NCI-H2029 treated with DMSO at 0.1 percent for 48 hours (cell line): ENCODE measurements at places on chromosomes 6 and 20.
A peak's percentile ranks its signal among the peaks of the same experiment; 100 is the strongest.

DNA sequence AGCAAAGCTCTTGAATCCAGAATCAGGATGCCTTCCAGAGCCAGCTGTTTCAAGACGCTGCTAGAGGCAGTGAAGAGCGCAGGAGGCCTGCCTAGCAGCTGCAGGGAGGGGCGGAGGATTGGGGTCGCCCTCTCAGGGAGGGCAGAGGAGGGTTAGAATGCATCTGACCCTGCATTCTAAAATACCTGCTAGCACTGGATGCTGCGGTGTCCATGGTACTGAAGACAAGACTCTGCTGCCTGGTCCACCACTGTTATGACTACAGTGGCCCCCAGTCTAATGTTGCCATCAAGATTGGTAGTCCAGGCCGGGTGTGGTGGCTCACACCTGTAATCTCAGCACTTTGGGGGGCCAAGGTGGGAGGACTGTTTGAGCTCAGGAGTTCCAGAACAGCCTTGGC is 193.7 kb upstream of the PROKR2 start:
- DNase-seq, result no peak

DNA sequence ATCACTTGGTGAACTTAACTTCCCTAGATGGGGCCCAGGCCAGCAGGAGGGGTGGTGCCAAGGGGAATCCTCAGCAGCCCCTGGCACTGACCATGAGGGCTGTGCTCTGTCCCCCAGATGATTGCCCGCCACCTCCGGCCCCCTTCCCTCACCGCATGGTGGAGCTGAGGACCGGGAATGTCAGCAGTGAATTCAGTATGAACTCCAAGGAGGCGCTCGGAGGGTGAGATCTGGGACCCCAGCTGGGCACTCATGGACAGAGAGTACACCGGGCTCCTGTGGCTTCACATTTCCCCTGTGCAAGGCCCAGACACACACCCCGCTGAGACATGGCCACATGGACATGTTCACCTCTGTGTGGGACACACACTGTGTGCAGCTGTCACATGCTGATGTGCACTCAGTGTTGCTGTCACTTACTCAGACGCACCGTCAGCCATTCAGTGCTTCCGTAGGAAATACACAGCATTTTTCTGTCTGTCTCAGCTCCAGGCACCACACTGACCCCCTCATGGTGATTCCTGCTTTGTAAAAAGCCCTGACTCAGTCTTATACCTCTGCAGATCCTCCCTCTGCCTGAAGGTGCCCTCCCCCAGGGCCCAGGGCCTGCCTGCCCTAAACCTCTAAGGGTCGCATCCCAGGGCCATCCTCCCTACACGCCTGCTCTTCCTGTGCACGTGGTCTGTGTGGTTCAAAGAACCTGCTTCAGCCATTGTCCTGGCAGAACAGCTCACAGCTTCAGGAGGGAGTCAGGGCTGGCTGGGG is 4.4 kb downstream of the MYLK2 start:
- no peak for DNase-seq

- no peak for DNase-seq
Measured at GRCh38 chr6:72646604-72647485, 25.0 kb downstream of the KCNQ5 start.

DNA sequence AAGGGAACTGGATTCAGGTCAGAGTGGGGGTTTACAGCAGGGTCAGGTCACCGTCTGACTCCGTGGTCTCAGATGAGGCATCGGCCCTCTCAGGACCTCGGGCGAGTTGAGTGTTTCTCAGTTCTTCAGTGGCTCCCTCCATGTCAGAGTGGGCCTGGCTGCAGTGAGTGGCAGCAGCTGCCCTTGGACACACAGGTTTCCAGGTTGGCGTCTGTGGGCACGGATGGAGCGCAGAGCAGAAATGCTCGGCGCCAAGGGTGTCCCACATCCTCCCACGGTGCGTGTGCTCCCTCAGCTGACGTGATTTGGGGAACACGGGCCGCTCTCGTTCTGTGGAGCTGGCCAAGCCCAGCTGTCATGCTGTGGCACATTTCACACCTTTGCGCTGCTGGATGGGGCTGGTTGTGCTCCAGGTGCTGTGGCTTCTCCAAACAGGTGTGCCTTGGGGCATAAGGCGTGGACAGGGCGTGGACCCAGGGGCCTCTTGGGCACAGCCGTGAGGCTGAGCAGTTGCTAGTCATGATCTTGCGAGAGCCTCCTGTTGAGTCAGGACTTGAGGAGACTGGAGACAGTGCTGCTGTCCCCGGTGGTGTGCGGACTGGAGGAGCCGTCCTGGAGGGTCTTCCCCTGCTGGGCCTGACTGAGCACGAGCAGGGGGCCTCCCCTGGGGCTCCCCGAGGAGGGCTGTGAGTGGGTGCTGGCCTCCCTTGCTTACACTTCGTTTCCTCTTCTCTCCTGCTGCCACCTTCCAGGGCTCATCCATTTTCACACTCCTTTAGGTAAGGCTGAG is 9.5 kb upstream of the DNAJC5 start:
- DNase-seq, result no peak

GRCh38 chr20:36632487-36633284 is 13.3 kb downstream of the SLA2 start:
- no peak for DNase-seq

GRCh38 chr20:57435498-57436222 is 44.5 kb downstream of the RBM38 start:
- DNase-seq, result peak; percentile 86

- peak; percentile 79 for DNase-seq
Measured at GRCh38 chr6:14210663-14211561, 93.3 kb downstream of the CD83 start.

- DNase-seq, result no peak
Measured at GRCh38 chr6:145540741-145541140, 194.6 kb downstream of the EPM2A start.

DNA sequence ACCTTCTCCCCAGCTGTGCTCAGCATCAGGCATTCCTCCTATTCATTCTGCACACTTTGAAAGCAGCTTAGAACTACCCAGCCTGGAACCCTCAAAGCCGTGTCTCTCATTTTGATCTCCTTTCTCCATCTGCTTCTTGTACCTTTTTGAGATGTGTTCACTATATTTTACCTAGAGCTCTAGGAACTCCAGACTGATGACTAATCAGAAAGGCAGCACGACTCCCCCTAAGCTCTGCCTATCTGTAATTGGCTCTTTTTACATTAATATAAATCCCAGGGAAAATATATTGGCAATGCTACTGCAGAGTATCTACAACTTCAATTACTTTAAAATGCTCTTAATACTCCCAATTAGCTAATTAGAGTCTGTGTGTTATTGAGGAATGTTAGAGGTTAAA is 671.5 kb downstream of the CBLN4 start:
- no peak for DNase-seq

DNA sequence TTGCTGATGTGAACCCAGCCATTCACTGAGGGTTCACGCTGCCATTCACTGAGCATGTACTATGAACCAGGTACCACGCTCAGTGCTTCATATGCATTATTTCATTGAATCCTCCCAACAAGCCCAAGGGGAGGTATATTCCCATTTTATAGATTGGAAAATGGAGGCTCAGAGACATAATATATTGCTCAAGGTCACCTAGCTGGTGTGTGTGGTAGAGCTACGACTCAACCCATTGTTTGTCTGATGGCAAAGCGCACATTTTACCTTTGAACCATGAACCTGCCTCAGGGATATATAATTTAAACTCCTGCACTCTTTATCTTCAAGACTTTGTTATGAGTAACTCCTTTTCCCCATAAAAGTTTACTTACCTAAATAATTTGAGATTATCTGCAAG is 28.3 kb downstream of the FERMT1 start:
- no peak for DNase-seq

DNA sequence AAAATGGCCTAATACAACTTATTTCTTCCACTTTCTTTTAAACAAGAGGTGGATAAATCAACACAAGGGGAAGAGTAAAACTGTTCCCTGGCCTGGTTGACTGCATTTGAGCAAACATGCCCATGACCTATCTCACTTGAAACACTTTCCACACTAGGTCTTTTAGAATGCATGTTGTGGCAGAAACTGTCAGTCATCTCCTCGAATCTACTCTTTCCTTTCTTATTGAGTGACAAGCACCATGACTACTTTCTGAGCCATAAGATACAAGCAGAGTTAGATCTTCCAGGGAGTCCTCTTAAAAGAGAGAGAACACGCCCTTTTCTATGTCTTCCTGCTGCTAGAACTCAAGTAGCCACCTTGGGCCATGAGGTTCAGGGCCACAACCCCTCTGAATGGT is 66.5 kb downstream of the PTPRT start:
- DNase-seq, result no peak

DNA sequence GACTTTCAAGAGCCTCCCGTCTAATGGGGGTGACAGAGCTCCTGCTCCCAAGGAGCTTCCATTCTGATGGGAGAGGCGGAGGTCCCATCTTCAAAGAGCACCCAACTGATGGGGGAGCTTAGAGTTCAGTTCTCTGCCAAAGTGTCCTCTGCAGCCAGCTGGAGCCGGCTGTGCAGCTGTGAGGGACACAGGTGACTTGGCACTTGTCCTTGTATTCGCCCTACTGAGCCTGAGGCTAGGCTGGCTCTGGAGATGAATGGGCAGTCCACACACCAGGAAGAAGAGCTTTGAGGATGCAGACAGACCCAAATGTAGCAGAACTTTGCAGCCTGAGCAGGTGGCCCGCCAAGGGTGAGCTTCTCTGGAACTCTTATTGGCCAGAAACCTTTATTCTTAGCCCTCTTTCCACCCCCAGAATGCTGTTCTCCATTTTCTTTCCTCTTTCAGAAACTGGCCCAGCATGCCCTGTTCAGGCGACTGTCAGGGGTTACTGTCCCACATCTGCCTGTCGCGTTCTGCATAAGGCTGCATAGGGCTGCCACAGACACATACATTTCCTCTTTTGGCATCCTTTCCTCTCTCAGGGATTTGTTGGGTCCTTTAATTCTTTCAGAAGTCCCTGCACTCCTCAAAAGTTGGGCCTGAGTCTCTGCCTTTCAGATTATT is 108.7 kb upstream of the LRFN2 start:
- DNase-seq, result peak; percentile 83

- DNase-seq, result no peak
Measured at GRCh38 chr6:144214622-144215401, 64.5 kb downstream of the STX11 start.

- no peak for DNase-seq
Measured at GRCh38 chr6:166341464-166341863, 881 bp downstream of the SFT2D1 start.

GRCh38 chr6:30641048-30641447 is 5.9 kb upstream of the C6orf136 start:
- DNase-seq, result no peak

- no peak for DNase-seq
Measured at GRCh38 chr6:73985891-73986290, 289.9 kb downstream of the CD109 start.

GRCh38 chr6:53546281-53546680 is 1.4 kb upstream of the GCLC start:
- DNase-seq, result no peak

GRCh38 chr6:5379647-5380242 is 118.4 kb downstream of the FARS2 start:
- DNase-seq, result peak; percentile 56

DNA sequence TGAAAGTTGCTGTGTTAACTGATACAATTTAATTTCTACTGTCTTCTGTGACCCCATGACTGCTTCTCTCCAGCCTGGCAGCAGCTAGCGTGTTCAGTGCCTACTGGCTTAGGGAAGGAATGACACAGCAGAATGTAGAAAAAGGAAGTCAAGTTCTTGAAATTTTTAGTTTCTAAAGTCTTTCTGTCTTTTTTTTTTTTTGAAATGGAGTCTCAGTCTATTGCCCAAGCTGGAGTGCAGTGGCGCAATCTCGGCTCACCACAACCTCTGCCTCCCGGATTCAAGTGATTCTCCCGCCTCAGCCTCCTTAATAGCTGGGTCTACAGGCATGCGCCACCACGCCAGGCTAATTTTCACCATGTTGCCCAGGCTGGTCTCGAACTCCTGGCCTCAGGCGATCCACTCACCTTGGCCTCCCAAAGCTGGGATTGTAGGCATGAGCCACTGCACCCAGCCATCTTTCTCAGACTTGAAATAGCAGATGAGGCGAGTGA is 39.3 kb downstream of the PCNA start:
- DNase-seq, result no peak

DNA sequence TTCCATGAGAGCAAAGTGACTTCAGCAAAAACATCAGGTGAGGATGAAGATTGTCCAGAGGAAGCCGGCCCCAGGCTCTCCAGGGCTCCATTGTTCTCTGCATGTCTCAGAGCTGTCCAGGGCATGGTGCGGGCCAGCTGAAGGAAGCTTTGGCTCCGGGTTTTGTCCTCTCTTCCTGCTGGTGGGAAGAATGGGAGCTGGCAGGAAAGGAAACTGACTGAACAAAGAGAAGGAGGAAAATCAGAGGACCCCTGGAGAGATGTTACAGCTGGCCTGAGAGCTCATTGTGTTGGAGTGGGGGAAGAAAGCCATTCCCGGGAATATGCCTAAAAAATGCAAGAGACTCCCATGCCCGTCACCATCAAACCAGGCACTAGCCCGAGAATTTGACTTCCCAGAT is 27.1 kb downstream of the PRND start:
- no peak for DNase-seq

GRCh38 chr20:21228511-21228910 is 74.6 kb upstream of the XRN2 start:
- DNase-seq, result no peak

GRCh38 chr20:50558483-50558925 is 48.3 kb downstream of the PTPN1 start:
- no peak for DNase-seq

DNA sequence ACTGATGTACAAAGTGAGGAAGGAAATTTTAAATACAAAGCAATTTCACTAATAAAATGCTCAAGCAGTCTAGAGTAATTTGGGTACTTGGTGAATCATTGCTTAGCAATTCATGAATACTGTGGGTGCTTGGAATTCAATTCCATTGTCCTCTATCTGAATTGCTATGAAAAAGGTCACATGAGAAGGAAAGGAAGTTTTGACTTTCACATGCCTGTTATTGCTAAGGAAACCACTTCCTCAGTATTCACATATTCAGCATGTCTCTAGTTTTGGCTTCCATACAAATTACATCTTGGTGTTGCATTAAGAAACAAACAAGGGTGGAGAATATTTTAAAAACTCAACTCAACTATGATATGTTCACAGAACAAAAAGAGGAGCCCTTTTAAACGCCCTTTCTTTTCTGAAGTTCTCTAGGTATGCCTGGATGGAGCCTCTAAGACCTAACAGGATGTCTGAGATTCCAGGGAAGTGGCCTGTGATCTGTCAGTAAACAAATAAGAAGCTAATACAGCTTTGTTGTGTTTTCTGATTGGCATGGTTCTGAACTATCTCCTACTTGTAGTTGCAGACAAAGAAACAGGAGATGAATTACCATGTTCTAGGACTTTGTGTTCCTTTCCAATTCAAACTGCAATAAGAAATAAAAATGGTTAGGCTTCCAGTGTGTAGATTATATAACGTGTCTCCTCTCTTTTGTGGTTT is 190.4 kb downstream of the OGFRL1 start:
- DNase-seq, result no peak

DNA sequence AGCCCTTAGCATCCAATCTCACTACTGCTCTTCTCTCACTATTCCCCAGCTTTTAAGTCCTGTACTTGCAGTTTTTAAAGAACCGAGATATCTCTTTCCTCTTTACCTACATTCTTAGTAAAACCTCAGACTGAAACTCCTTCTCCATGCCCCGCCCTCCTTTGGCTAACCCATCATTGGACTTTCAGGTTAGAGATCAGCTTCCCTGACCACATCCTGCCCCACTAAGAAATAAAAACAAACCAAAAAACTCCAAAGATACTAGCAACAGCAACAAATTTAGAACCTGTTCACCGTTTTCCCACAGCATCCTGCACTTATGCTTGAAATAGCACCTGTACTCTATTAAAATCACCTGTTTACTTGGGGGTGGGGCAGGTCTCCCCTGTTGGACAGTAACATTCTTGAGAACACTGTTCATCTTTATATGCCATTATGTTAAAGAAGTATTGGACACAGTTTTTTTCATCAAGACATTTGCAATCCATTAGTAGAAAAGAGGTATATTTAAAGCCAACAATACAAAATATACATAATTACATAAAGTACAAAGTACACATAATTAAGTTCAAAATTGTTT is 16.3 kb upstream of the SMAP1 start:
- no peak for DNase-seq
